Stimulated activated CD4-positive, alpha-beta T cell treated with anti-CD3 and anti-CD28 coated beads, Interleukin-1b, Interleukin-23, amount 100 ng/mL, for 48 hours (primary cell): ENCODE measurements at places on chromosomes 5 and 9.
A peak's percentile ranks its signal among the peaks of the same experiment; 100 is the strongest.

DNA sequence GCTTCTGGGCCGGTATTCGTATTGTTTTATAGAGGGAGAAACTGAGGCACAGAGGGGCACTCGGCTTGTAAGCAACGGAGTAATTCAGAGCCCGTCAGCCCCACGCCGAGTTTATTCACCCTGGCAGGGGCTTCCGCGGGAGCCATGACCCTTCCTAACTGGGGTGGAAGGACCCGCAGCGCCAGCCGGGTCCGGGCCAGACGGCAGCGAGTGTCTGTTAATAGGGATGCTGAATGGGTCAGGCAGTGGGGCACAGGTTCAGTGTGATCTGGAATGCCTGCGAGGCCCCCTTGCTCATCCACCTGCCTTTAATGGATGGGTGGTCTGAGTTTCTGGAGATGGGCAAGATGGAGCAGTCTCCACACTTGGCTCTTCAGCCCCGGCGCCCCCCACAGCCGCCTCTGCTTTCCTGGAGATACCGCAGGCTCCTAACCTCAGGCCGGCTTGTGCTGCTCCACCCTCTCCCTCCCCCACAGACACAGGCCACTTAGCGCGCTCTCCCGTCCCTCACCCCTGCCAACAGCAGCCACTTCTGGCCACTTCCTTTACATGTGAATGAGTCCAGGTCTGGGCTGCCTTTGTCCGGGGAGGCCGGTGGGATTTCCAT lies 147.1 kb downstream of the ERCC6L2 start:
- no peak for DNase-seq

DNA sequence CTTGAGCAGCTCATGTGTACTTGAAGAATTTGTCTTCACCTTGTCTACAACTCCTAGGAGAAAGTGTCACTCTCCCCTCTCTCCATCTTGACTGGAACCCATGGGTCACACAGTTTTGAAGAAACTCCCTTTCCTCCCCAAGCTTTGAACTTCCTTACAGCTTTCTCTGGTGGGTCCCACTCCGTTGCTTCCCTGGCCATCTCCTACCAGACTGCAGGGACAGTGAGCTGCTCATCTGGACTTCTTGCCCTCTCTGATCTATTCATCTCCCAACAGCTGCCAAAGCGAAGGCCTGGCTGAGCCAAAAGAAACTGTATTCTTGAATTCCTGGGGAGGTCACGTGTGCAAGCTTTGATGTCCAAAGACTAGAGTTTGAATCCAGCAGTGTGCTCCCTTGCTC lies 22.7 kb upstream of the CXCL14 start:
- no peak for DNase-seq

- DNase-seq, result no peak
Observed at GRCh38 chr9:82991671-82992070, 71.3 kb downstream of the RASEF start.

DNA sequence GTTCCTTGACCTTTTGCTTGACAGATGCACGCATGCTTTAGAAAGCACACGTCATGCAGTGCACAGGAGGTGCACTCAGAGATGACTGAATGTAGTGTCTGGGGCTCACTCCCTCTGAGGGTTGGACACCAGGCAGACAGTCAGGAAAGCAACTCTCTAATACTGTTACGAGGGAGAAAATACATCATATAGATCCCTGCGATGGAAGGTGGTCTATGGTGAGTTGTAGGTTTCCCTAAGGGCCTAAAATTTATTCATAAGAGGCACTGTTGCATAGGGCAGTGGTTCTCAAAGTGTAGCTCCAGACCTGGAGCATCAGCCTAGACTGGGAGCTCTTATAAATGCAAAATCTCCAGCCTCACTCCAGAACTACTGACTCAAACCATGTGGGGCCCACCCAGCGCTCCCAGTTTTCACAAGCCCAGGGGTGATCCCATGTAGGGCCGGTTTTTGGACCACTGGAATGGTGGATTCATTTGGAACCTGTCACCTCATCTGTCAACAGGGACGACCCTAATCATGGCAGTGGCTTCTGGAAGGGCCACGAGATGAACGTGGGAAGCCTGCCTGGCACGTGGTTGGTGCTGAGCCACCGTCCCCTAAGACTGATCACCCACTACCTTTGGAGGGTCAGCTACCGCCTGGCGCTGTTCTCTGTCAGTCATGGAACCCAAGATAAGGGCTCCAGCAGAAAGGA lies 16.8 kb upstream of the PHF19 start:
- DNase-seq, result no peak

DNA sequence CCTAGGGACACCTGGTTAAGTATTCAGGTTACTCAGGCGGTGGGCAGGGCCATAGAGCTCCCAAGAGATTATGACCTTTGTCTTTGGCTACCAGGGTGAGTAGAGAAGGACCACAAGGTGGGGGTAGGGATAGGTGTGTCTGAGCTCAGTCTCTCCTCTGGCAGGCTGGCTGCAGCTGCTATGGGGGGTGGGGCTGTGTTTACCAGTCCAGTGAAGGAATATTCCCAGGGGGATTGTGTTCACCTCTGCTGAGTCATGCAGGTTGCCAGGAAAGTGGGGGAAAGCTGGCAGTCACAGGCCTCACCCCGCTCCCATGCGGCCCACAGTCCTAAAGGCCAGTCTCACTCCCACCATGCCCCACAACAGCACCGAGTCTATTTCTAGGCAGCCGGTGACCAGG lies 53.6 kb upstream of the POU5F2 start:
- DNase-seq, result no peak

DNA sequence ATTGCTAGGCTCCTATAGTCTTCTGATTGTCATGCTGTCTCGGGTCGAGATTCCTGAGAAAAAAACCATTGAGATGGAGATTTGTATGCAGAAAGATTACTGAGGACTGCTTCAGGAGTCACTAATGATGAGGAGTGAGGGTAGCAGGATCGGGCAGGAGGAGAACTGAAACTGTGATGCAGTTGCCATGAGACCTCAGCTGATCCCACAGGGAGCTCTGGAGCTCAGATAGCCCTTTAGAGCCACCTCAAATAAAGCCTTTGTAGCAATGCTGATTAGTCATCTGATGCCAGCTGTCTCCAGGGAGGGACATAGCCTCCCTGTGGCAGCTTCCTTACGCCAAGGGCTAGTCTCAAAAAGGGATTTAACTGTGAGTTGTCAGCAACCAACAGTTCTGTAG lies 256.9 kb downstream of the DMAC1 start:
- DNase-seq, result no peak

GRCh38 chr5:58451732-58452565 lies 7.9 kb downstream of the PLK2 start:
- no peak for DNase-seq

GRCh38 chr5:124421584-124421983 lies 324.9 kb downstream of the ZNF608 start:
- no peak for DNase-seq

- no peak for DNase-seq
Observed at GRCh38 chr5:148910686-148911361, 84.4 kb downstream of the ADRB2 start.

GRCh38 chr5:1886846-1887587 lies 4.3 kb upstream of the IRX4 start:
- DNase-seq, result no peak

GRCh38 chr5:179251276-179251969 lies 93.8 kb downstream of the ADAMTS2 start:
- no peak for DNase-seq

GRCh38 chr5:103228061-103228460 lies 30.5 kb upstream of the MACIR start:
- DNase-seq, result no peak

DNA sequence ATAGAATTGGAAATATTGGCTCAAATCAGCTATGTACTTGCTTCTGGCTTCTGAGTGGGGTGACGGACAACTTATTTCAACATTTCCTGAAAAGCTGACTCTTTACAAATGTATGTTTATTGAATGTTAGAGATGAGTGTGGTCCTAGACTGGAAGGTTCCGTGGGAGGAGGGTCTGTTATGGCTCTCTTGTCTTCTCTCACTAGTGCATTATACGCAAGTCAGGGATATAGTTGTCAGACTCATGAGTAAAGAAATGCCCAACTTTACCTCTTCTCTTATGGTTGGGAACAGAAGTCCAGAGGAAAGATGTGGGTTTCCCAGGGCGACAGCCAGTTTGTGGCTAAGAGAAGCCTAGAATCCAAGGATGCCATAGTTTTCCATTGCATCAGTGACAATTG lies 839.3 kb upstream of the WWC1 start:
- DNase-seq, result no peak

GRCh38 chr9:134516464-134516863 lies 125.1 kb upstream of the COL5A1 start:
- no peak for DNase-seq

DNA sequence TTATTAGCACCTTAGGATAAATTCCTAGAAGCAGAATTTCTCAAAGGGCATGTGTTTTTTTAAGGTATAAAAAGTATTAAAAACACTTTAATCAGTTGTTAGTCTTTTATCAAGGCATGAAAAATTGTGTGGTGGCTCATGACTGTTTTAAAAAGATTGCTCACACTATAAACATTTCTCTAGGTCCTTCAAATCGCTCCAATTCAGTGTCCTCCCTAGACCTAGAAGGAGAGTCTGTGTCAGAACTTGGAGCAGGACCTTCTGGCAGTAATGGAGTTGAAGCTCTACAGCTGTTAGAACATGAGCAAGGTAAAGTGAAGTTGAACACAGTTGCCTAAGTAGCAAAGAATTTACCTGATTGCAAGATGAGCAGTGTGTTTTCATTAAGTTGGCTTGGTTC lies 62.0 kb downstream of the GAPVD1 start:
- no peak for DNase-seq

- no peak for DNase-seq
Observed at GRCh38 chr5:127296321-127296720, 5.7 kb downstream of the MEGF10 start.

GRCh38 chr5:133244242-133244641 lies 192.4 kb downstream of the HSPA4 start:
- no peak for DNase-seq

DNA sequence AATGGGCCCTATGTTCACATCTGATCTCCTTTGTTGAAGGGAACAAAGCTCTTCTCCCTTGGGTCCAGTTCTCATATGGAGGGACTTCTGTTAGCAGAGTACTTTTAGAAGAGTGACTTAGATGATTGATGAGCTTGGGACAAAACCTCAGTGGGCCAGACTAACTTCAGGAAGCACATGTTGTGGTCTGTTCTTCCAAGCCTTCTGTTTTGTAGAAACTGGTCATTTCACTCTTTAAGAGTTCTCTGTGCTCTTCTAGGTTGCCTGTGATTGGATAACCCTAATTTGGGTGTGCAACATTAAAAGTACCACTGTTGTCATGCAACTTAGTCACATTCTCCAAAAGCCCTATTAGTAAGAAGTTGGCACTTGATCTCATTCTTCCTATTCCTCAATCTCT lies 183.5 kb upstream of the ACO1 start:
- DNase-seq, result no peak

- DNase-seq, result no peak
Observed at GRCh38 chr9:128636556-128637530, 19.8 kb downstream of the DYNC2I2 start.

- no peak for DNase-seq
Observed at GRCh38 chr9:5518171-5518936, 8.0 kb downstream of the PDCD1LG2 start.

DNA sequence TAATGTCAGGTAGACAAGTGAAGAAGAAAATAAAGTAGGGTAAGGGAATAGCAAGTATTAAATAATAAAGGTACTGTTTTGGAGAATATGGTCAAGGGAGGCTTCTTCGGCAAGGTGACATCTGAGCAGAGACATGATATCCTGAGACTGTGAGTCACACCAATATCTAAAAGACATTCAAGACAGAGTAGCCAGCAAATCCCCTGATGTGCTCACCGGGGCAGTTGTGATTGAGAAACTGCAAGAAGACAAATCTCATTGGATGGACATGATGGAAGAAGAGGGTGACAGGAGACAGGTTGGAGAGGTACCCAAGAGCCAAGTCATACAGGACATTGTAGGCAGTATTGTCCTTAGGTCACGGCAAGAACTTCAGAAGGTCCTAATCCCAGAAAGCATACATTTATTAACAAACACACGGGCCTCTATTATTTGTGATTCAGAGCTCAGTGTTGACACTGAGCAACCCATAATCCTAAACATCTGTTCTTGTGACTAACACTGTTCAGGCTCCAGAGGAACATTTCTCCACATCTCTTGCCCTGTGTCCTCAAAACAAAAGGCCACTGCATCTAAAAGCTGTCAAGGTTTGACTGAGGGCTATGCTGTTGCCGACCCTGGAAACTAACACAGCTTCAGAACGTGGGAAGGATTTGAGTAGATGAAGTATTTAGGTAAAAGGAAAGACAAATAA lies 258.7 kb upstream of the CLINT1 start:
- no peak for DNase-seq

DNA sequence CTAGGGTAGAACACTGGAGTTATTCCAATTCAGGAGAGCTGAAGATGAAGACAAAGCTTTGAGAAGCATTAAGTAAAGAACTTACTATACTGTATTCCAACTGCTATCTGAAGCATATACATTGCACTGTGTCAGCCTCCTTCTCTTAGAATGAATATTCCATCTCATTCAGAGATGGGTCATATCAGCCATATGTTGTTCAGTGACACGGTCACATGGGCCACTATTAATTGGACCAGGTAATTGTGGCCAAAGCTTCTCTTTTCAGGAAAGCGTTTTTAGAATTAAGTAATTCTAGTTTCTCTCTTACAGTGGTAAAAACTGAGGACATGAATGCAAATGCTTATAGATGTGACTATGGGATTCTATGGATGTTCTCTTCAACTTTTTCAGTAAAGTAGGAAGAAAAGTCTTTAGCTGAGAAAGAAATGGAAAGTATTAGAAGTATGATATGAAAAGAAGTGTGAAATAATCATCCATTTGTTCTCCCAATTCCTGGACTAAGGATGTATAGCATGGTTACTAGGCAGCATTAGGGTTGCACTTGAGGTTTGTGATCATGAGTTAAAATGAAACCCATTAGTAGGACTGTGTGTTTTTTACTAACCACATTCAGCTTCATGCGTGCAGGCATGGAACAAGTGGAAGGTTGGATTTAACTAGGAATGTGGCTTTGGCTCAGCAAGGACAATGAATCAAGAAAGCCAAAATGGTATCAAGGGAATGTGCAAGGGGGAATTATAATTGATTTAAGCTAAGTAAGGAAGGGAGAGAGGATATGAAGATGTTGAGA lies 40.9 kb downstream of the CETN3 start:
- DNase-seq, result no peak

DNA sequence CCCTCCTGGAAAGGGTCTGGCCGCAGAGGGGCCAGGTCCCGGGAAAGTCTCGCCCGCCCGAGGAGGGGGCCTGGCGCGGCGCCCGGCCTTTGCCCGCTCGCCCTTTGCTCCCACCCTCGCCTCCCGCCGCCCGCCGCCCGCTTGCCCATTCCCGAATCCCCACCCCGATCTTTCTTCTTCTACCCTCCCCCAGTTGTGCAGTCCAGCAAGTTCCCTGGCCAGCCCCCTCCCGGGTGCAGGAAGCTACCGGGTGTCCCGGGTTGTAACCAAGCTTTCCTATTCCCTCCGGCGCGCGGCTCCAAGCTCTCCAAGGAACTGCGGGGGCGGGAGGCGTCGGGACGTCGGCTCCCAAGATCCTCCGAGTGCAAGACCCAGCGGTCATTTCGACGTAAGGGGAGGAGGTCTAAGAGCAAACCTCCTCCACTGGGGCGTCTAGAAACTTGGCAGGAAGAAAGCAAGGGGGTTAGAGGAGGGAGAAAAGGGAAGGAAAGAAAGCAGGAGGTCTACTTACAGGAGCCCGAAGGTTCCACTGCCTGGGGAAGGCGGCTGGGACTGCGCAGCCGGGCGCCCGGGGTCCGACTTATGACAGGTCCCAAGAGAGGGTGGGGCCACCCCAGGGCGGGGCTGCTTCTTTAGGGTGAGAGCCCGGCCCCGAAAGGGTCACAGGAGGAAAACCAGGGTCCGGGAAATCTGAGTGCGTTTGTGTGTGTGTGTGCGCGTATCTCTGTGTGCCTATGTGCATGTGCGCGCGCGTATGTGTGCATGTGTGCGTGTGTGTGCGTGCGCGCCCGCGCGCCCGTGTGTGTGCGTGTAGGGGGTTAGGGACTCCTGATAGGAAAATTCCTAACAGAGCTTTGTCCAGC lies at the start of gene PTGR1:
TSS of gene PTGR1 (minus strand) at position 556 of the 863 bp plus-strand sequence. CDS start 2,225 bp downstream, outside the sequence.
- DNase-seq, result peak; percentile 22
